ENCODE measurements at places on chromosomes 7 and 10.
A peak's percentile ranks its signal among the peaks of the same experiment; 100 is the strongest.

GRCh38 chr10:122188706-122189105 is 82.4 kb upstream of the BTBD16 start:
- no peak for DNase-seq

GRCh38 chr7:145584401-145584800 is 532.2 kb upstream of the CNTNAP2 start:
- DNase-seq: no peak

DNA sequence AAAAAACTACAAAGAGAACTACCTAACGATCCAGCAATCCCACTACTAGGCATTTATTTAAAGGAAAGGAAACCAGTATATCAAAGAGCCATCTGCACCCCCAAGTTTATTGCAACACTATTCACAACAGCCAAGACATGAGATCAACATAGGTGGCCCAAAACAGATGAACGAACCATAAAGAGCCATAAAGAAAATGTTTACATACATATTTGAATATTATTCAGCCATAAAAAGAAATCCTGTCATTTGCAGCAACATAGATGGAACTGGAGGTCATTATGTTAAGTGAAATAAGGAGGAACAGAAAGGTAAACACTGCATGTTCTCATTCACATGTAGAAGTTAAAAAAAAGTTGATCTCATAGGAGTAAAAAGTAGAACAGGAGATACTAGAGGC is 15.6 kb upstream of the SLC26A3 start:
- DNase-seq: peak; percentile 13

DNA sequence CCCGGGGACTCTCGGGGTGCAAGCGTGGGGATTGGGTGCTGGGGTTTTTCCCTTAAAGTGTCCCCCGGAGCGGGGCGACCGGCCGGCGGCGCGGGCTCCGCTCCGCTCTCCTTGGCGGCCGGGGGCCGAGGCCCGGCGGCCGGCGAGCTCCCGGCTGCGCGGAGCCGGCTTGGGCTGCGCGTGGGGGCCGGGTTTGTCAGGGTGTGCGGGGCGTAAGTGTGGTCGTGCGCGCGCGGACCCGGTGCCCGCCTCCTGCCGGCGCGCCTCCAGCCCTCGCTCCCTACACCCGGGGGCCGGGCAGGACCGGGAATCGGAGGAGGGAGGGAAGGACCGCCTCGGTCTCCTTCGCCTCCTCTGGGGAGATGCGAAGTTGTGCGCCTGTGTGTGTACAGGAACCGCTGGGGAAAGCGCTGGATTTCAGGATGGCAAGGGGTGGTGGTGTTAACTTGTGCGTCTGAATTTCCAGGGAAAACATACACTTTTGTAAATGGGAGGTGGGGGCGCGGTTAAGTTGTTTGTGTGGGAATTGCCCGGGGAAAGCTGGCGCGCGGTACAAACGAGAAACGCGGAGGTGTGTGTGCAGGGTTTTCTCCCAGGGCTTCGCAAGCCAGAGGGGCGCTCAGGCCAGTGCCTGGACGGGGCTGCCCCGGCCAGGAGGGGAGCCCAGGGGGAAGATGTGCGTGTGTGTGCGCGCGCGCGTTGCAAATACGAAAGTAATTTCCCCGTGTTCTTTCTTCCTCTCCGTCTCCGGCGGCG is 737 bp downstream of the ZMIZ1 start:
- DNase-seq: no peak

- no peak for DNase-seq
Observed at GRCh38 chr7:66310620-66311019, 105.5 kb downstream of the TPST1 start.

DNA sequence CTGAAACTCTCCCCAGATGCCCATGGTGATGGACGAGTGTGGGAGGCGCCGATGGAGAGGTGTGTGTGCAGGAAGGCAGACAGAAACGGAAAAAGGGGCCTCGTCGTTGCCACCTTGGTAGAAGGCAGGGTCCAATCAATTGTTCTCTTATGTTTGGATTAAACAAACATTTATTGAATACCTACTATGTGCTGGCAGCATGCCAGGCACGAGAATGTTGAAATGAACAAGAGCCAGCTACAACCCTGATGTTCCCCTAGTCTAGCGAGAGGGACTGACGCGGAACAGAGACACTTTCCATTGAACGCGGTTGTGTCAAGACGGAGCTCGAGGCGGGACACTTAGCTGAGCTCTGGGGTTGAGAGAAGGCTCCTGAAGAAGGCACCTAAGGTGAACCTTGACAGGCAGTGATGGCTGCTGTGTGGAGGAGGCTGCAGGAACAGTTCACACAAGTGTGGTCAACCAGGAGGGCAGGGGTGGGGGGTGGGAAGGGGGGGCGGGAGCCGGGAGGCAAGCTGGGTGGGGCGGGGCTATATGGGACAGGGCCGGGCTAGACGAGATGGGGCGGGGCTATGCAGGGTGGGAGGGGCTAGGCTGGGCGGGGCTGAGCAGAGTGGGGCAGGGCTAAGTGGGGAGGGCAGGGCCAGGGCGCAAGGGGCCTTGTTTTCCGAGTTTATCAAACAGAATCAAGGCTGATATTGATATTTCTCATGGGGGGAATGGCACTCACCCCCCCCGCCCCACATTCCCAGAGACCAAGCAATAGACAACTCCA is 181.0 kb downstream of the GATA3 start:
- no peak for DNase-seq

DNA sequence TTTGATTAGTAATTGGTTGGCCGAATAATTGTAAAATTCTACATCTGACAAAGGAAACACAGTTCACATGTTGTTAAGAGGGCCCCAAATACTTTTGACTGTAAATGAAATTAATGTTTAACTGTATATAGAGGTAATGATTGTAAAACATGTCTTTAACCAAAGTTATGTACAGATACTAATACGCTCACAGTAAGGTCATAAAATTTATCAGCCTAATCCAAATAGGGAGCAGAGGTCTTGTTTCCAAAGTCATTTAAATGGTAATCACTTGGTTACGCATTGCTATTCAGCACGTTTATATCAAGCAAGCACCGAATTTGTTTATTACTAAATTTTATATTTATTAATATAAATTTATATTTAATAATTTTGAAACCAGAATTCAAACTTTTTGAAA is 1.4 kb downstream of the PHYHIPL start:
- no peak for DNase-seq

GRCh38 chr7:24948739-24949138 is 31.2 kb downstream of the OSBPL3 start:
- DNase-seq: no peak

GRCh38 chr10:87861566-87861952 is 1.8 kb downstream of the KLLN start:
- DNase-seq: no peak

DNA sequence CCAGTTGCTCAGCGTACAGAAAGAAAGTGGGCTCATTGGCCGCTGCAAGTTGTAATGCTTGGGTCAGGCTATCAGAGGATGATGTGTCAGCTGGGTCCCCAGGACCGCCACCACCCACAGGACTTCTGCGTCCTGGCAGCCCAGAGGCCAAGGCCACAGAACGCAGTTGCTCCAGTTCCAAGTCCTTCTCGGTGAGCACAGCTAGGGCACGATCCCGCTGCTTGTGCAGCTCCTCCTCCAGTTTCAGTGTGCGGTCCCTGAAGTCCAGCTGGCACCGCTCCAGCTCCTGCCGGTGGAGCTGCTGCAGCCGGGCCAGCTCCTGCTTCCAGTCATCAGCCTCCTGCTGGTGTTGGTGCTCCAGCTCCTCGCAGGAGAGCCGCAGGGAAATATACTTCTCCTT is 3.0 kb downstream of the GCC1 start:
- no peak for DNase-seq

- no peak for DNase-seq
Observed at GRCh38 chr7:91892099-91892705, 11.7 kb upstream of the MTERF1 start.

All from NCI-H526 treated with DMSO at 0.1 percent for 48 hours (cell line).